ENCODE measurements at places on chromosomes 2 and 18. TPM values are rescaled to one million over a fixed set of nuclear protein-coding genes. Genes with fewer than 3 reads are reported as not detected.
A peak's percentile ranks its signal among the peaks of the same experiment; 100 is the strongest.

- no peaks in the 10 kb centered on the region for H3K27me3 ChIP-seq
- no peak overlapping the region for H3K27ac ChIP-seq
- no peak overlapping the region for H3K4me3 ChIP-seq
- no peaks in the 10 kb centered on the region for H3K4me1 ChIP-seq
Measured at GRCh38 chr2:206031162-206031784, 54.7 kb downstream of the INO80D start.

Gene RGPD3
- total RNA-seq = 0.16 TPM

DNA sequence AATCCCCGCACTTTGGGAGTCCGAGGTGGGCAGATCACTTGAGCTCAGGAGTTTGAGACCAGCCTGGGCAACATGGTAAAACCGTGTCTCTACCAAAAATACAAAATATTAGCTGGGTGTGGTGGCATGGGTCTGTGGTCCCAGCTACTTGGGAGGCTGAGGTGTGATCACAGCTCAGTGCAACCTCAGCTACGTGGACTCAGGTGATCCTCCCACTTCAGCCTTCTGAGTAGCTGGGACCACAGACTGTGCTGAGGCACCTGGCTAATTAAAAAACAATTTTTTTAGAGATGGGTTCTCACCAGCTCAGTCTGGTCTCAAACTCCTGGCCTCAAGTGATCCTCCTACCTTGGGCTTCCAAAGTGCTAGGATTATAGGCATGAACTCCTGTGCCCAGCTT lies 23.4 kb downstream of the ANKRD12 start:
- H3K27ac ChIP-seq = no peak overlapping the region
- DNase-seq = no peak
- H3K27me3 ChIP-seq = no peaks in the 10 kb centered on the region
- H3K36me3 ChIP-seq = no peaks in the 10 kb centered on the region

Gene RNPEPL1
- total RNA-seq = 31.0 TPM

DNA sequence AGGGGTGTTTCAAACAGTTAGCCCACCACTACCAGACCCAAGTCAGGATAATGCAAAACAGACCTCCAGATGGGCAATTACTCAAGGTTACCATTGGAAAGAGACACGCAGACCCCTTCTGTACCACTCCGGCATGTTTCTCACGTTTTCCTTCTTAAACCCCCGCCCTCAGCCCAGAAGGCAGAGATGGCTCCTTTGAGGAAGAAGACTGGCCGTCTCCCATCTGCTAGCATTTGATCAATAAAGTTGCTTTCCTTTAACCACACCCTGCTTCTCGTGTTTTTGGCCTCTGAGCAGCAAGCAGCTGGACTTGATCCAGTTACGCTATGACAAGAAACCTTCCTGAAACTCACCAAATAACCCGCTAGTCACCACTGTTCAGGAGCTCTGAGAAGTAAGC lies 1012.4 kb upstream of the GYPC start:
- no peak for DNase-seq
- H3K27ac ChIP-seq = no peak overlapping the region
- H3K4me3 ChIP-seq = no peak overlapping the region
- no peaks in the 10 kb centered on the region for H3K36me3 ChIP-seq
- no peaks in the 10 kb centered on the region for H3K4me1 ChIP-seq

GRCh38 chr18:55096263-55096951 lies 137.1 kb upstream of the CCDC68 start:
- no peaks in the 10 kb centered on the region for H3K4me1 ChIP-seq
- H3K4me3 ChIP-seq = no peak overlapping the region
- no peak for DNase-seq
- no peak overlapping the region for H3K27ac ChIP-seq

Gene TMSB10
- total RNA-seq = 427 TPM

Gene CD226
- 3.8 TPM for total RNA-seq

DNA sequence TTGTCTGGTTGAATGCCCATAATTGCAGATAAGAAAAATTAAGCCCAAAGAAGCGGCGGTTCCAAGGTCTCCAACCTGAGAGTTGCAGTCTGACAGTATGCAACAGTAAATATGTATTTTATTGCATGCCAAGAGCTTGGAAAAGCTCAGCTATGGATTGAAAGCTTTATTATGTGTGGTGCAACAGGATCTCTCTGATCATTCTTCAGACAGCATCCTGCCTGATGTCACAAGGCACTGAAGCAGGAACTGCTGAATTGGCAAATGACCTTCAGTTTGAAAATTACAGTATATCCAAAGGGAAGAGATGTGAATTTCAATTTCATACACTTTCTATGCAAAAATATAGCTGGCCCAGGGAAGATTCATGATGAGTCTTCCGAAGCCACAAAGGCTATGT lies 42.5 kb downstream of the DOCK10 start:
- no peaks in the 10 kb centered on the region for H3K36me3 ChIP-seq
- H3K4me1 ChIP-seq = no peaks in the 10 kb centered on the region
- no peaks in the 10 kb centered on the region for H3K27me3 ChIP-seq
- H3K27ac ChIP-seq = no peak overlapping the region
- no peak overlapping the region for H3K4me3 ChIP-seq

Gene MOCOS
- 25.6 TPM for total RNA-seq

Gene YES1
- total RNA-seq = 79.8 TPM

DNA sequence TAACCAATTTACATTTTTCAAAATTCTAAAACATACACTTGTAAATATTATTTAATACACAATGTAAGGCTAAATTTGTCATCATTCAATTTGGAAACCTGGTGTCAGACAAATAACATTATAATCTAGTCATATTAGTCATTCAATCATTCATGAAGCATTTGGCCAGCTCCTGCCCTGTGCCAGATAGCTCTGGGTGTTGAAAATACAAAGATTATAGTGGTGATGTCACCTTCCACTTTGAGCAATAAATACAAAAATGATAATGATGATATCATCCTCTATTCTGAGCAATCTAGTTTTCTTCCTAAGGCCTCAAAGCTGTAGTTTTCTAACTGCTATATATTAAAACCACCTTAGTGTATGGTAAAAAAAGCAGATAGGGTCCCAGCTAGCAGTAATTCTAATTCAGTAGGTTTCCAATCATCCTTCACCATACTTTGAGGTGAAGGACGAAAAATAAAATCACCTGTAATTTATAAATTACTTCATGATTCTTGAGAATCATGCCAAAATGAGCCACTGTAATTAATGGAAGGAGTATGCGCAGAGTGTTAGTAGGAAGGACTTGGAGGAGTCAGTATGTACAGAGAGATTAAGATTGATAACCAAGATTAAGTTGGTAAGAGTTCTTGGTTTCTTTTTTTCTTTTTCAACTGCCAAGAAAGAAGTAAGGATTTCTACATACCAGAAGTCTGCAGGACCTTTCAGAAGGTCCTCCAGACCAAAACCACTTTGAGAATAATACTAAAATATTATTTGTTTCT lies 23.2 kb downstream of the MEMO1 start:
- H3K4me3 ChIP-seq = no peak overlapping the region
- no peak for DNase-seq
- H3K27ac ChIP-seq = no peak overlapping the region
- H3K36me3 ChIP-seq = no peaks in the 10 kb centered on the region

DNA sequence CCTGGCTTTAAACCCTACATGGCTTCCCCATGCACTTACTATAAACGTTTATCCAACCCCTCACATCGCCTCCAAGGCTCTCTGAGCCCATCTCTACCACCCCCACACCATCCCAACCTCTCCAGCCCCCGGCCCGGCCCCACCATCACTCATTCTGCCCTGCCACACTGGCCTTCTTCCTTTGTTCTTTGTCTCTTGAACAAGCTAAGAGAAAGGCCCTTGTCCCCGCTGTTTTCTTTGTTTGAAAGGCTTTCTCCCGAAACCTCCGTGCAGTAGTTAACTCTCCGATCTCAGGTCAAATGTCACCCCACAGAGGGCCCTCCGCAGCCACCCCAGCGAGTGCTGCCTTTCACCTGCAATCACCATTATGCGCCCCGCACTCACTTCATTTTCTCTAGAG lies 100.4 kb downstream of the AFF3 start:
- H3K27me3 ChIP-seq = no peaks in the 10 kb centered on the region
- no peaks in the 10 kb centered on the region for H3K36me3 ChIP-seq
- no peak overlapping the region for H3K27ac ChIP-seq

- no peak for DNase-seq
- H3K4me1 ChIP-seq = no peaks in the 10 kb centered on the region
- no peaks in the 10 kb centered on the region for H3K27me3 ChIP-seq
- H3K27ac ChIP-seq = no peak overlapping the region
- peaks cover 15% of the 10 kb centered on the region for H3K36me3 ChIP-seq
Measured at GRCh38 chr2:189799531-189799930, 15.3 kb downstream of the PMS1 start.

- H3K4me3 ChIP-seq = no peak overlapping the region
Measured at GRCh38 chr2:128160616-128161275, 69.7 kb downstream of the UGGT1 start.

DNA sequence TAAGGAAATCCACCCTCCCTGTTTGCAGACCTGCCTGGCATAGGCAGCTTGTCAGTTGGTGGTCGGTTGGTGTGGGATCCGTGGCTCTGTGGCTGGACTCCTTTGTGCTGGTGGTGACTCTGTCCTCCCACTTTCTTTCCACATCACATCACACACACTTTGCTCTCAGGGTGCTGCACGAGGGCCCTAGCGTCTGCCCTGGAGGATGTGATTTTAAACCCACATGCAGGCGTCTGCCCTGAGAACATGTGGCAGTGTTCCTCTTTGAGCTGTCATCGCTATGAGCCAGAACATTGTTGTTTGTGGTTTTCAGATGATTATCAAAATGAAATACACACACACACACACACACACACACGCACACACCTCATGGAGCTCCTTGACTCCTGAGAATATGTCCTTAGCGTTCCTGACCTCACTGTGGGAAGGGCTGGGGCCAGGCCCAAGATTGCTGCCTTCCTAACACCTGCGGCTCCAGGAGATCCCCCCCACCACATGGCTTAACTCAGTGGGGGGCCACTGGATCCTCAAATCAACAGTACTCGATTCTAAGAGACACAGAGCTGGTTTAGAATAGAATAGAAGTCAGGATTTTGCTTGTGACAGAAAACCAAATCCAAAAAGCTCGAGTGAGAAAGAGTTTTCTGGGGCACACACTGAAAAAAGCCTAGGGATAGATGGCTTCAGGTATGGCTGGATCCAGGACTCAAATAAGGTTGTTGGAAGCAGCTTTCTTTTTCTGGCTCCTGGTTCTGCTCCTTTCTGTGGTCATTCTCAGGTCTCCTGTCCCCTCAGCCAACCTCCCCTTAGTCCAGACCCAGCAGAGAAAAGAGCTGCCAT lies 54.8 kb downstream of the RTP5 start:
- peak; percentile 19 for DNase-seq
- H3K36me3 ChIP-seq = no peaks in the 10 kb centered on the region
- peaks cover 4% of the 10 kb centered on the region for H3K4me1 ChIP-seq
- no peaks in the 10 kb centered on the region for H3K27me3 ChIP-seq
- H3K4me3 ChIP-seq = no peak overlapping the region

DNA sequence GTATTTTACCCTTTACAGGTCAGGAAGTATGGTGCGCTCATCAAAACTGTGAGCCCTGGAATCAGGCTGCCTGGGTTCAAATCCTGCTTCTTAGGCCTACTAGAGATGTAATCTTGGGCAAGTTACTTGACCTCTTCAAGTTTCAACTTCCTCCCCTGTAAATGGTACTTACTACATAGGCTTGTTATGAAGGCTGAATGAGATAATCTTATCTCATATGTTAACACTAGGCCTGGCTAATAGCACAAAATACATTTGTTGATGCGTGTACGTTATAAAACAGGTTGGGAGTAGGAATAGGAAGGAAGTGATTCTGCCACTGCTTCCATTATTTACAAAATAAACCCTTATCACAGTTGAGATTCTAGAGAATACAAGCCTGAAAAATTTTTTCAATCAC lies 1.7 kb upstream of the RFTN2 start:
- H3K27me3 ChIP-seq = no peaks in the 10 kb centered on the region
- H3K27ac ChIP-seq = no peak overlapping the region
- H3K4me1 ChIP-seq = no peaks in the 10 kb centered on the region
- no peak for DNase-seq
- H3K4me3 ChIP-seq = no peak overlapping the region

DNA sequence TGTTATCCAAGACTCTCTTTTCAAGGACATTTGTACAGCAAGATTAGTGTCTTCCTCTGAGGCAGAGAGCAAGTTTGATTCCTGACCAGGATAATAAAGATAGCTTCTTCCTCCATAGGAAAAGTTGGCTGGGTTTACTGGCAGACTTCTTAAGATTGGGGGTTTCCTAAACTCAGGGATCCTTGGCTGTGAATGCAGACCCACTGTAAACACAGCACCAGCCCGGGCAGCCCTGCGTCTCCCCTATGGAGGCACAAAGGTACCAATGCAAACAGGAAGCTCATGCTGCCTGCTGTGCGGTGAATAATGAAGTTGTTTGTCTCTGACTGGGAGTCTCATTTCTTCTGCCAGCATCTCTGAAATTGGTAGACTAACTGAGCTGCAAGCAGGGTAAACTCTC lies 96.2 kb upstream of the ARHGAP28 start:
- H3K4me1 ChIP-seq = no peaks in the 10 kb centered on the region
- H3K36me3 ChIP-seq = no peaks in the 10 kb centered on the region
- H3K27me3 ChIP-seq = no peaks in the 10 kb centered on the region
- H3K27ac ChIP-seq = no peak overlapping the region

Gene LRRTM4
- total RNA-seq = not detected

DNA sequence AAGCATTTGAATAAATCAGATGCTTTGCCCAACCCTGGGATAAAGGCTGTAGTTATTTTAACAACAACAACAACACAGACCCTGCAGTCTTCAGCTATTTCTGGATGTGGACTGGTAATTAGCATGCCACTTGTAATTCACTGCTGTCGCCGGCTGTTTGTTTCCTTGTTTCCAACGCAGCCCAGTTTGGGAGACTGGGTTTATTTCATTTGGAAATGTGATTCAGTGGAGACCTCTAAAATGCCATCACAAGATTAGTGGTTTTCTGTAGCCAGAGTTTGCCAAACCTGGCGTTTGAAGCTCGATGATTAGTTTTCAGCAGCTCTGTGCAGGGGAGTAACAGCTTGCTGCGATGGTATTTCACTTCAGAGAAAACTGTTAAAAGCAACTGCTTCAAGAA lies 83.5 kb downstream of the LDLRAD4 start:
- H3K4me3 ChIP-seq = no peak overlapping the region
- no peak overlapping the region for H3K27ac ChIP-seq
- no peak for DNase-seq

Gene FBXO15
- 0.73 TPM for total RNA-seq

GRCh38 chr2:173880561-173880960 lies 84.6 kb downstream of the SP3 start:
- H3K36me3 ChIP-seq = no peaks in the 10 kb centered on the region
- H3K4me1 ChIP-seq = no peaks in the 10 kb centered on the region
- H3K4me3 ChIP-seq = no peak overlapping the region
- DNase-seq = no peak
- no peak overlapping the region for H3K27ac ChIP-seq

DNA sequence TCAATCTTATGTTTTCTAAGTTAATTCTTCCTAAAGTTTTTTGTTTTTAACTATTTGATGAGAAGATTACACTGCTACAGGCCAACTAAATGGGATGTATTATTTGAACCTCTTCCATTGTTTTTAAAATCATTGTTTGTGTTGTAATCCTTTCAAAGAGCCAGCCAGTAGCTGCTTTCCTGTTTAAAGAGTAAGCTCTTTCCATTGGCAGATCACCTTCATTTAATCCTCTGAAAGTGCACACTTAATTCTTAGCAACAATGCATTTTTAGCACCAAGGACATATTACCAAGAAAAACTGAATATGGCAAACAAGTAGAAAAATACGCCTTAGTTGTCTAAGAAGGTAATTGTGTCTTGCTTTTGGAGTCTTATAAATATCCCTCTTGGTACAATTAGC lies 54.0 kb downstream of the MEIS1 start:
- H3K4me3 ChIP-seq = no peak overlapping the region
- H3K27me3 ChIP-seq = no peaks in the 10 kb centered on the region
- DNase-seq = no peak
- H3K36me3 ChIP-seq = no peaks in the 10 kb centered on the region

GRCh38 chr18:62939433-62939832 lies 224.1 kb downstream of the PHLPP1 start:
- no peaks in the 10 kb centered on the region for H3K4me1 ChIP-seq
- no peaks in the 10 kb centered on the region for H3K36me3 ChIP-seq
- H3K4me3 ChIP-seq = no peak overlapping the region
- no peak for DNase-seq
- H3K27me3 ChIP-seq = no peaks in the 10 kb centered on the region
